ENCODE measurements at places on chromosomes 3 and 15. TPM values are rescaled to one million over a fixed set of nuclear protein-coding genes. Genes with fewer than 3 reads are reported as not detected.

TOPAZ1 gene
- not detected for total RNA-seq

BTLA gene
- total RNA-seq: not detected

PLA2G4D gene
- total RNA-seq: not detected

CLRN1 gene
- not detected for total RNA-seq

ACVR2B gene
- total RNA-seq: 5.7 TPM

PLA1A gene
- 0.16 TPM for total RNA-seq

NAA50 gene
- total RNA-seq: 155 TPM
